Activated CD4-positive, alpha-beta T cell treated with anti-CD3 and anti-CD28 coated beads, Interleukin-2, amount 50 U/mL, for 24 hours (primary cell): ENCODE measurements at places on chromosomes 11 and 22.

GRCh38 chr22:46996595-46997310, 234.3 kb downstream of the TBC1D22A start:
- no peak for DNase-seq

DNA sequence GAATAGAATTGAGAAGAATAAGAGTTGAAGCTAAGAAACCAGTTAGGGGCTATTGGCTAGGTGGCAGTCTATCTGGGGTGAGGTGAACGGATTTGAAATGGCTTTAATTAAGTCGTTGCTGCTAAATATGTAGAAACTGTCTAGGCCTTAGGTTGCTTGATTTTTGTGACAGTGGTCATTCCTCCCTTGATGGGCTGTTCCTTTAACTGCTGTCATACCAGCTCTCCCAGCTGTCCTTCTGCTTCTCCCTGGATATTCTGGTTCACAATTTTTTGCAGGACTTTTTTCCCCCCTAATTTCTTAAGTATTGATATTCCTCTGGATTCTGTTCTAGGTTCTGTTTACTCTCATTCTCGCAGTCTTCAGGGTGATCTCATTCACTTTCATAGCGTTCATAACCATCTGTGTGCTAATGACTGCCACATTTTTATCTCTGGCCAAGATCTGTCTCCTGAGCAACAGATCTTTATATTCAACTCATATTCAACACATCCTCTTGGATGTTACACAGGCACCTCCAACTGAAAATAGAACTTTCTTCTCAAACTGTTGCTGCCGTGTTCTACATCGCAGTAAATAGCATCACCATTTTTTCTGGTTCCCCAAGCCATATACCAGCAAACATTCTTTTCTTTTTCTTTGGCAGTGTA, 134.1 kb downstream of the UVRAG start:
- no peak for DNase-seq

GRCh38 chr11:24934733-24935439, 438.0 kb downstream of the LUZP2 start:
- no peak for DNase-seq

GRCh38 chr11:31397239-31397834, 27.7 kb downstream of the DNAJC24 start:
- no peak for DNase-seq

- no peak for DNase-seq
Measured at GRCh38 chr11:116701297-116701801, 71.4 kb downstream of the BUD13 start.

GRCh38 chr22:48795664-48796063, 1032.0 kb downstream of the BRD1 start:
- DNase-seq = no peak

DNA sequence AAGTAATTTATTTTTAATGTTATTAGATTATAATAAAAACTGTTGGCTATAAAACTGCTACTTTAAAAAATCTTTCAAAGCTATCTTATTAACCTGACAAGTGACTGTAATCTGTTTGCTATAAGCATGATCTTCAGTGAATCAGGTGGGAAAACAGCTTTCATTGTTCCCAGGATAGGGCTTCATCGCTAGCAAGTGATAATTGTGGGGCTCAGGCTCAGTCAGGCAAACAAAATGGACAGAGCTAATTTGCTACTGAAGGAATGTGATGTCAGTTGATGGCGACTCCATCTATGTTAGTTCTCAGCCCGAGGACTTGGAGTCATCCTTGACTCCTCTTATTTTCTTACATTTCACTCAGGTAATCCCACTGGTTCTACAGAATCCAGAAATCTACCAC, 125.0 kb downstream of the RASSF10 start:
- no peak for DNase-seq

- DNase-seq = no peak
Measured at GRCh38 chr11:12677131-12677530, 2.9 kb downstream of the TEAD1 start.

GRCh38 chr22:46735747-46736608, 2.1 kb downstream of the CERK start:
- DNase-seq = no peak

DNA sequence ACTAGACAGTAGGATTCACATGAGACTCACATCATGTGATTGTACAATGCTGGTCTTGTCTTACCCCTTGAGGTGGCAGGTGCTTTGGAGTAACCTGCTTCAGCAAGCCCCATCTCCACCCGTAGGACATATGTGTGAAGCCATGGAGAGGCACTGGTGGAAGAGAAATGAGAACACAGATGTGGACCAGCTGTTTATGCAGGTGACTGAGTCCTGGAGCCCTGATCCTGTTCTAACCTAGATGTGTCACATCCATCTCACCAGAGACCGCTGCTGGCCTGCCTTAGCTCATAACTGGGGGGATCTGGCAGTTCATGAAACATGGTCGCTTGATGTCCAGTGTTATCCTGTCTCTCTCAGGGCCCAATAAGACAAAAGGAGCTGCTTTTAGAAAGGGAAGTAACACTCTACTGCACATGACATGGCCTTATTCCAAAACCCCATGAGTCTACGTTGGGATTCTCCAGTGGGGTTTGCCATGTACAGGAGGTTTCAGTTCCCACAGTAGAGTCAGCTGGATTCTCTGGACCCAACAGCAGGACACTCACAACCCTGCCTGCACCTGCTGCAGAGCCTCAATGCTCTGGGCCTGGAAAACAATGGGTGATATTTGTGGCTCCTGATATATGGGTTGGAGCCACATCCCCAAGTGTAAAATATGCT, 62.0 kb downstream of the GGTLC2 start:
- DNase-seq = no peak

- no peak for DNase-seq
Measured at GRCh38 chr11:77442394-77443053, 31.4 kb downstream of the PAK1 start.

- DNase-seq = no peak
Measured at GRCh38 chr22:48559647-48560388, 1267.9 kb downstream of the BRD1 start.

DNA sequence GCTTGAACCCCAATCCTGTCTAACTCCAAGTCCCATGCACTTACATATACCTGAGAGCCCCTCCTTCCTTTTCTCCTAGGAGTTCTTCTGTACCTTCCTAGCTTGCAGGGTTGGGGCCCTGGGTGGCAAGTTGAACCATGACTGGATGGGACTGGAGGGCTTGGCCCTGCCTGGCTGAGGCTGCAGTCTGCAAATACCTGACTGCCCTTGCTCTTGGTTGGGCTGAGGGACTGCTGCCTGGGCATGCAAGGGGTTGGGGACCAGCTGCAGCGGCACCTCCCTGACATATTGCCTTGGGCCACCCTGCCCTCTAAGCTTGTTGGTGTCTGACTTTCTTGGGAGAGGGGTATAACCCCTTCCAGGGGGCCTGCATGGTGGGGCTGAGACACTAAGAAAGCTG, 9.8 kb upstream of the SLC39A13 start:
- no peak for DNase-seq

DNA sequence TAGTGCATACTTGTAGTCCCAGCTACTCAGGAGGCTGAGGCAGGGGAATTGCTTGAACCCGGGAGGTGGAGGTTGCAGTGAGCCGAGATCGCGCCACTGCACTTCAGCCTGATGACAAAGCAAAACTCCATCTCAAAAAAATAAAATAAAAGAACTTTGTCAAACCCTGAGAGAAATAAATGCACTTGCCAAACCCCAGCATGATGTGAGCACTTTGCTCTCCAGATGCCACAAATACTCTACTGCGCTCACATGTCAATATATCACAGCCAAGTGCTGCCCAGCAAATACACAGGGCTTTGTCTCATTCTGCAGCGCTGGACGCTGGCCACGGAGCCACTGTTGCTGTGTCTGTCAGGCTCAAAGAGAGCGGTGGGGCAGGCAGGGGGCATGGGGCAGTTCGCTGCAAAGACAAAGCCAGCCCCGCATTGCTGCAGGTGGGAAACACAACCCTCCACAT, 45.1 kb downstream of the AHNAK start:
- DNase-seq = no peak

DNA sequence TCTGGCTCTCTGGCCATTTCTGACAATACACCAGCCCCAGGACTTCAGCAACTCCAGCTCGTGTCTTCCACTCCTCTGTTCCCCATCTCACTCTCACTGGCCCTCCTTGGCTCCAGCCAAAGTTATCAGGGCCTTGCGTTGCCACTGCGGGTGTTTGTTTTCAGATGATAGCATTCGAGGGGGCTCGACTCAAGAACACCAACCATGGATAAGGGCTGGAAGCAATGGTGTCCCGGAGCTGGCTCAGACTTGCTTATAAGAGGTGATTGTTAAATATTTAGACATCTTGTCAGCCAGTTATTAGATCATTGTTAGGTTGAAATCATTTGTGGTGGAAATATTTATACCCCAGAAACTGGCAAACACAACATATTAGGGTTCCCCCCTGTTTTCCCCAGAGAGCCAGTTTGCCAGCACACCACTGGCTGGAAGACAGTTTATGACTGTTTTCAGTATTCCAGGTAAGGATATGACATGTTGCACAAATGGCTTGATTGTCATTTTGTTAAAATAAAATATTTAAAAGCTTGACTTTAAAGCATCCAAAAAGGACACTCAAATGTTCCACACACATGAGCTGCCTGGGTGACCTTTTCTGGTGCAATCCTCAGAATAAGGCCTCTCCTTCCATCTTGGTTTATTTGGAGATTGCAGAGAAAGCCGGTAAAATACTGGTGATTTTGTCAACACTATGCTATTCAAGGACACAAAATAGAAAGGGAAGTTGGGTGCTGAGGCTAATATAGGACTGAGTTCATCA, 98.3 kb downstream of the FBXO7 start:
- DNase-seq = no peak

DNA sequence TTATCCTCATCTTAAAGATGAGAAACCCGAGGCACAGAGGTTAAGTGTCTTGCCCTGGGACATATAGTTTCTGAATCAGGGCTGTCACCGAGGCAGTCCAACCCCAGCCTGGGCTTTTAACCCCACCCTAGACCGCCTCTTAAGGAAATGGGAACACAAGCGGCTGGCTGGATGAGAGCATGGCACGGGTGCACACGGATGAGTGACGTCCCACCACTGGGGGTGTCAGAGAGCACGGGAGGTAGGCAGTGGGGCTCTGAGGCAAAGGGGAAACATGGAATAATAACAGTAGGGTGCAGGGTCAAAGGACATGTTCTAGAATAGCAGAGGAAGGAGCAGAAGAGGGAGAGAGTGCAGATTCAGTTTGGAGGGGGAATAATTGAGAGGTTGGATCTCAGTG, 22.3 kb downstream of the PPFIBP2 start:
- no peak for DNase-seq

DNA sequence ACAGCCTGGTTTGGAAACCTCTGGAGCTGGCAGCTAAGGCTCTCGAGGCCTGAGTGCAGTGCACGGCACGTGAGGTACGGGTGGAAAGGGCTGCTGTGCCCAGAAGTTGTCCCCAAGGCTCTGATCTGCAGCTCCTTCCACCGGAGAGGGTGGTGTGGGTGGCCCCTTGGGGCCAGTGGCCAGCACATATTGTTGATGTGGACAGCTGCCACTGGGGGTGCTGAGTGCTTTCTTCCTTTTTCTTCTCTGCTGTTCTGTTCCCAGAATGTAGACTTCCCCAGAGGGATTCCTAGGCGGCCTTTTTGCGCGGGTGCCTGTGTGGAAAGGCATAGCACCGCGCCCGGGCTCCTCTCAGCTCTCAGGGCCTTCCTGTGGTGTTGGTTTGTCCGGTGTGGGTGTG, 1476.5 kb downstream of the TBC1D22A start:
- DNase-seq = no peak

DNA sequence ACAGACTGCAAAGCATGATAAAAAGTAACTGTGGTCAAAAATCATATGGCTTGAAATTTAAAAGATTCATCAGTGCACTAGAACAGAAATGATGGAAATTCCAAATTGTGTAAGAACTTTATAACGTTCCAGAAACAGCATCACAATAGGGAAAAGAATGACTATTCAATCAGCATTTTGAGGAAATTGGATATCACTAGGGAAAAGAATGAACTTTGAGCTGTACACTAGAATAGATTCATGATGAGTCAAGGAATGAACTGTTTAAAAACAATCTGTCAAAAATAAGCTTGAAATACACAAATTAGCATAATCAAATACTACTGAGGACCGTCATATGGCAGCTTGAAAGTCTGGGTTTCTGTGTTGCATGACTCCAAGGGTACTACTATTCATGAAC, 20.5 kb upstream of the HEPHL1 start:
- no peak for DNase-seq

DNA sequence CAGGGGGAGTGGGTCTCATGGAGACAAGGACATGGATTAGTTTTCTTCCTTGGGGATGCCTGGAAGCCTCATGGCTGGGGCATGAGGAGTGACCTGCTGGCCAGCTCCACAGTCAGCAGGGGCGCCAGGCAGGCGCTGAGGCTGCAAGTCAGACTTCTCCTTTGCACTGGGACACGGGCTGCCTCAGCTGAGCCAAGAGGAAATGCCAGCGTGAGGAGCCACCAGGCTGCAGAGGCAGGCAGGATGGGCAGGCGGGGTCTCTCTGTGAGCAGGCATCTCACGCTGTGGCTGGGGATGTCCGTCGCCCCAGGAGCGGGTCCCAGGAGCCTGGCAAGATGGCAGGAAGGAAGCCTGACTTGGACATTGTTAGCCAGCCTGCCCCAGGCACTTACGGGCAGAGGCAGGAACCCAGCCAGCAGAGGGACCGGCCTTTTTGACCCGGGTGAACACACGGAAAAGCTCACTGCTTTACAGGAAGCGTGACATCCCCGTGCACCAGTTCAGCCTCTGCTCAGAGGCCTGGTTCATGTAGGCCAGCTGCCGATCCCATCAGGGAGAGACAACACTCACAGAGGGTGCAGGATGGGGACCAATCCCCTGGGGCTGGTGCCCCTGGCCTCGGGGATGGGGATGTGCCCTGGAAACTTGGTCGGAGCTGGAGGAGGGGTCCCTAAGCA, 10.2 kb downstream of the GNB1L start:
- DNase-seq = no peak

- no peak for DNase-seq
Measured at GRCh38 chr11:72732329-72732728, 19.9 kb downstream of the ARAP1 start.

DNA sequence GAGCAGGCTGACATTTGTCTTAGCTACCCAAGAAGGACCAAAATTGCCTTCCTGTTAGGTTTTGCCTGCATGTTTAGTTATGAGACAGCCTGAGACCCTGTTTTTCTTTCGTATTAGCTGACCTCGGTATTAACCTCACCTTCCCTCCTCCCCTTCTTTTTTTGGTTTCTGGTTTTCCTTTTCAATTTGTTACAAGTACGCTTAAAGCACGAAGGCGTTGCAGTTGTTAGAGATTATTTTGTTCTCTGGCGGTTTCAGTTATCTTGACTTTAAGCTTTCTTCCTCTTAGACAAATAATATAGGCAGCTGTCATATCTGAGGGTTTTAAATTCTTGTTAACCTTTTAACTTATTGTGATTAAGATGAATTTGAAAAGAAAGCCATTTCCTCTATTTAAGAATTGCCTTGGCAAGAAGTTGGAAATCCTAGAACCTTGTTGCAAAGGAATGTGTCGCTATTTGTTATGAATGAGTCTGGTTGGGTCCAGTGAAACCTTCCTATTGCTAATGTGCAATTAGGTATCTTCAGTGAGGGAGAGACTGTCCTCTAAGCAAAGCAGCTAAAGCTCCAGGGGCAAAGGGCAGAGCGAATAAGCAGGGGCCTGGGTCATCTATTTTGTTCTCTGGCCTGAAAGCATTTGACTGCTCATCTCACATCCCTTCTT, 45.7 kb downstream of the PACS1 start:
- no peak for DNase-seq
